HTR-8/SVneo (cell line): ENCODE measurements at places on chromosomes 4 and X.

DNA sequence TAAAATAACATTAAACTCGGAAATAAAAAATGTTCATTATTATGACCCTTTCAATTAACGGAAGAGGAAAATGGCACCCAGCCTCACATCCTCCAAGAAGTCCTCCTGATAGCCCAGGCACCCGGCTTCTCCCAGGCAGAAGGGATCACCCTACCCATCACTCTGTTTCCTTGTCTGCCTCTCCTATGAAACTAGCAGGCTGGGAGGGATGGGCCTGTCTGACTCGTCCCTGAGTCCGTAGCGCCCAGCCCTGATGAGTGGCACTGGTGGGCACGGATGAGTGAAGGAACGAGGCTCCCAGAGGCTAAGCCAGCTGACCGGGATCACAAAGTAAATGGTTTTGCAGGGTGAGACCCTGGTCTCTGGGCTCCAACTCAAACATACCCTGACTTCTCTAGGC, 28.6 kb upstream of the KIAA0232 start:
- DNase-seq, result no peak

DNA sequence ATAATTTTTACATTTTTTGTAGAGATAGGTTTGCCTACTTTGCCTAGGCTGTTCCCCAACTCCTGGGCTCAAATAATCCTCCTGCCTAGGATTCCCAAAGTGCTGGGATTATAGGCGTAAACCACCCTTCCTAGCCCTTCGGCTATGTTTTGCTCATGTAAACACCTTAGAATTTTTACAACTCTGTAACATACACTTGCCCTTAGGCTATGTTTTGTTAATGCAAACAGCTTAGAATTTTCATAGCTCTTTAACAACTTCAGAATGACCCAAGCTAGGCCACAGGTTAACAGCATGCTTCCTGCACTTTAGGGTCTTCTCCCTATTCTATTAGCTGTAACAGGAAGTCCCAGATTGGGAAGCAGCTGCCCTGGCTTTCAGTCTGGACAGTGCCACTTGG, 24.2 kb downstream of the KLHL15 start:
- DNase-seq, result no peak

DNA sequence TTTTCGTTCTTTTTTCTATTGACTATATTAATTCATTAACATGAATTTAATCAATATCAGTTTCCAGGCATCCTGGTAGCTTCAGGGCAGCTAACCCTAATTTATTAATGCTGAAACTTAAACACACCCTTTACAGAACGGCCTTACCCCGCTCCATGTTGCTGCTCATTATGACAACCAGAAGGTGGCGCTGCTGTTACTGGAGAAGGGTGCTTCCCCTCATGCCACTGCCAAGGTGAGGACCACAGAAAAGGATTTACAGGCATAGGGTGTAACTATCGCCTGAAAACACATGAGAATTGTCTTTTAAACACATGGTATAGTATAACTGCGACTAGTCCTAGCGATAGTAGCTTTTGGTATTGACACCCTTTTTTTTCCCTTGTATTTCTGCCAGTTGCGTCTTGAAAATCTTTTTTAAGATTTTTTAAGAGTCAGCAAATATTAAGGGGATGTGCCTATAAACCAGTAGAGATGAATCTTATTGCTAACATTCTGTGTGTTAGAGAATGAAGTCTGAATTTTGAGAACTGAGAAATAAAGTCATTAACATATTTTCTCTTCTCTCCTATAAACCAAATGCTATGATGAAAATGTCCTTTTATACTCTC, 229.0 kb downstream of the ANK2 start:
- peak; percentile 73 for DNase-seq

DNA sequence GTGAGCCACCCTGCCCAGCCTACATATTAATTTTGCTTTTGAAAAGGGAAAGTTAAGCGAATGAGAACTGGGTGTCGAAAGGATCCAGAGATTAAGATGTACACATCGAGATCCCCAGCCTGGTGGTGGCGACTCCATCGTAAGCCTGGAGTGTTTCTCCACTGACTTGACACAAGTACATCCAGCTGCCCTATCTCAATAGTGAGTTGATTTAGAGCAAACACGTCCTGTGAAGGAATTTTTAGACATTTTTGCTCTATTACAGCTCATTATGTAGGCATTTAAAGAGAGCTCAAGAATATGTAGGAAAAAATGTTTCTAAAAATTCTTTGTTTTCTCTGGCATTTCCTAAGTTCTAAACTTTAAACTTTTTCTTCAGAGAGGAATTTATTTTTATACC, 11.7 kb upstream of the CLDN34 start:
- no peak for DNase-seq

- no peak for DNase-seq
These were observed 282.0 kb downstream of the ARHGAP24 start for GRCh38 chr4:85756938-85757337.

GRCh38 chrX:136784231-136784630, 3.5 kb upstream of the ARHGEF6 start:
- DNase-seq, result no peak

DNA sequence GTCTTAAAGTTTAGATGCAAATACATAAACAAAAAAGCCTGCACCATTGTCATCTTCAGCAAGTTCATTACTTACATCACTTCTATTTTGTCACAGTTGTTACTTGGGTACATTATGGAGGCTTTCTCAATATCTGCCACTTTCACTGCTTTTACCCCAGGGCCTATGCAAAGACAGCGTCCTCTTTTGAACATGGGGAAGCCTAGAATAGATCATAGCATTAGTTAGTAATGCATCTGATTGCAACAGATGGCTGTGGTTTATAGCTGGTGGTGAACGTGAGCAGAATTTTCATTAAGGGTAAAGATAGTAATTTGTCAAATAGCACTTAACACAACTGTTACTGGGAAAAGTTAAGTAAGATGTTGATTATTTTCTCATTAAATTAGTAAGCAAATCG, 729 bp downstream of the CXCL11 start:
- DNase-seq, result no peak

GRCh38 chr4:39825090-39825489, 127.2 kb downstream of the UBE2K start:
- DNase-seq, result no peak

DNA sequence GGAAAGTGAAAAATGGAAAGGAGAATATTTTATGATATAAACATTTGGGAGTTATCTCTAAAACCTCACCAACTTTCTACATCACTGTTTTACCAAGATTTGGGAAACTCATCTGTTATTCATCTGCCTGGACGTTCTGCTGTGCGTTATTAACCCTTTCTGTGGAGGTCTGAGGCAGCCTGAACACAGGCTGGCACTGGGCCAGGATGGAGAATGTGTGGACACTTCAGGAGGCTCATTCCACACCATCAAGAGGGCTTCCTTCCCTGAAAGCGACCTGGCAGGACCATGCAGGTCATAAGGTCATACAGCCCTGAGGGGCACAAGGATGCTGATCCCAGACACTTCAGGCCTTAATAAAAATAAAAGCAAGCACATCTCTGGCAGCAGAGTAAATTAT, 31.2 kb upstream of the TMEM184C start:
- no peak for DNase-seq

DNA sequence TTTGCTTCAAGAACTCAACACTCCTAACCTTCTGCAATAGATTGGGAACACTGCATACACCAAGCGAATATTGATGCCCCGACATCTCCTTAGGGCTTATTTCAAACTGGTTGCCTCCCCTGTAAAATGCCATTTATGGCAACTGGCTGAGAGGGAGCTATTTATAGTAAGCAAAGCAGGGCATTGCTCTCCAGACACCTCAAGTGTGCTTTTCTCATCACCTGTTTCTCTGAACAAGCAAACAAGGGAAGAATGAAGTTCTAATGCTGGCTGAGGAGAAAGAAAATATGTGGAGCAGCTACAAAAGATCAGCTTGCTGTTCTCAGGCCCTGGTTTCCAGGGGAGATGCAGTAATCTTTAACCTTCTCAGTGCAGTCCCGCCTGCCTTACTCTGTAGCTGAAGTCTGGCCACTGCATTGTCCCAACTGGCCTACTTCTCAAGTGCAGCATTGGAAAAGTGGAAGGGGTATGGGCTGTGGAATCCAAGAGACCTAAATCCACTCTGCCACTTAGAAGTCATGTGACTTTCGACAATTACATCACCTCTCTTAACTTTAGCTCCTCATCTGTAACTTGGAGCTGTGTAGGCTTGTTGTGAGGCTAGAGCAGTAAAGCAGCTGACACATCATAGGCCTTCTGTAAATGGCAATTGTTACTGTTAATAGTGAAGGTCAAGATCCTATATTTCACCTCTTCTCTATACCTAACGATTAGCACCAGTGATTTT, 47.9 kb upstream of the FGF13 start:
- no peak for DNase-seq

DNA sequence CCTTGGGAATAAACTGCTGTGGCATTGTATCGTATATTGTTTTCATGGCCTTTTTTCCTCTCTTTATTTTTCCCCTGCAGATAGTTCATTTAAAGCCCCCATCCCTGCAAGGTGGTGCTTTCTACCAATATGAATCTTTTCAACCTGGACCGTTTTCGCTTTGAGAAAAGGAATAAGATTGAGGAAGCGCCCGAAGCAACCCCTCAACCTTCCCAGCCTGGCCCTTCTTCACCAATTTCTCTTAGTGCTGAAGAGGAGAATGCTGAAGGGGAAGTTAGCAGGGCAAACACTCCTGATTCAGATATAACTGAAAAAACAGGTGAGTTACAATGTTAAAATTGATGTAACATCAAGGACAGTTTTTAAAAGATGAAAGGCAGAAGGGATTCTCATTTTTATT, 601 bp downstream of the SMARCAD1 start:
- no peak for DNase-seq

DNA sequence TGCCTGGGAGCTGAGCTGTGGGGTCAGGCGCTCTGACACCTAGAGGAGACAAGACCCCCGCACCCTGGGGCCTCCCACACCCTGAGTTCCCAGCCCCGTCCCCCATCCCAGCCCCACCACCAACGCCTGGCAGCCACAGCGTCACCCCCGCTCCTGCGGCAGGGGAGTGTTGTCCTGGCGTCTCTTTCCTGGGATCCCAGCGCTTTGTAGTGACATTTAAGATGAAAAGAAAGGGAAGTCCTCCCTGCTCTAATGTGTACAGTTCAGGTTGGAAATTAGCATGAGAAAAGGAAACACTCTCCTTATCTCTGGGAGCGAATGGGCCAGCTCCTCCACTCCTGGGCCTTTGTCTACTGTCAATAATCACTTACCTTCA, 112.1 kb downstream of the FAM53A start:
- DNase-seq, result no peak
